ENCODE measurements at places on chromosomes 1 and 21.

DNA sequence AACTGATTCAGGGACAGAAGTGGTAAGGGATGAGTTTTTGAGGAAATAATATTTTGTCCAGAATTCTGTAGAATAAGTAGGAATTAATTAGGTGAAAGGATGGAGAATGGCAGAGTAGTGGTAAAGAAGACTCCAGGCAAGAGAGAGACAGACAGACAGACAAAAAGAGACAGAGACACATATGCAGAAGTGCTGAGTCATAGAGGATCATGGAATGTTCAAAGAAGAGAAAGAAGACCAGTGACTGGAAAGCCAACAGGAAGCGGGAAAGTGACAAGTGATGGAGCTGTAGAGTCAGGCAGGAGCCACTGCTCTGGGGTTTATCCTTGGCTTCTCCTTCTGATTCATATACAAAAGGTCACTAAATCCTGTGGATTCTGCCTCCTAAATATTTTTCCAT lies 85.9 kb downstream of the UROD start:
- DNase-seq, result peak; percentile 53

DNA sequence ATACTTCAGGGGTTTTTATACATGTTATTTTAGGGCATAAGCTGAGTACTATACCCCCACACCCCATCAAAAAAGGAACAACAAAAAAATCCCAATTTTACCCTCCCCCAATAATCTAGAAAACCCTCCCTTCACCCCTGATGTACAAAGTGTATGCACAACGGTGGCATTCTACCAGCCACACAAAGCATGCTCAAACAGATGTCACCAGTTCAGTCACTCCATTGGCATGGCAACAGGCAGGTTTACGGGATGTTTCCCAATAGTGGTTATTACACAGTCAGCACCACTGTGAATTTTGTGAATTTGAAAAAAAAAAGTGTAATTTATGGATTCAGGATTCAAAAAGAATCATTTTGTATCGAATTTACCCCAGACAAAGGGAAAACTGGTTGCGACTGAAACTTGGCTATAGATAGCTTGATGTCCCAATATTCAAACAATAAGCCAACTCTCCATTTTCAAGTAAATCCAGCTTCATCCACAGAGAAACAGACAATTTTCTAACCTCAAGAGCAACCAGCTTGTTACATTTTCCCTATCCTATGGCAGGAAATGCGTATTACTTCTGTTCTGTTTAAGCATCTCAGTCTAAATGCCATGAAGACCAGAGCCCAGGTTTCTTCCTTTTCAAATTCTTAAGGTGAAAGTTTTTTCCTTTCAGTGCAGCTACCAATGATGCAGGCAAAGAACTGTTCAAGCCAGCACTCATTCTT lies 34.0 kb upstream of the SLC45A3 start:
- DNase-seq, result no peak

GRCh38 chr1:15616373-15617172 lies 685 bp upstream of the DDI2 start:
- DNase-seq, result peak; percentile 72

GRCh38 chr1:195012995-195013394 lies 1595.2 kb downstream of the KCNT2 start:
- no peak for DNase-seq

DNA sequence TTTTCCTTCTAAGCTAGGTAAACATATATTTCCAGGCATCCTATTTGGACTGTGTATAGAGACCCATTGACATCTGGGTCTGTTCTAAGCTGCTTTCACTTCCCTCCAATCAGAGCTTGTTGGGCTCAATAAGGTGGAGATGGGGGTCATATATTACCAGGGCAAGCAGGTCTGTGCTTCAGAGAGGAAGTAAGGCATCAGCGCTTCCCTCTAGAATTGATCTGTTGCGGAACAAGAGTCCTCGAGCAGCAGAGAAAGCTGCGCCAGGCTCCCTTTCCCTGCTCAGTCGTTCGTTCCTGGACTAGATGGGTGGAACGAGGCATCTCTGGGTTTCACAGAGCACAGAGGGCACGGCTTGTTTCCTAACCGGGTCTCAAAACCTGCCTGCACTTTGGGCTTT lies 63.5 kb downstream of the DISC1 start:
- DNase-seq, result no peak

GRCh38 chr1:153343811-153344717 lies 4.6 kb downstream of the PGLYRP4 start:
- peak; percentile 44 for DNase-seq

- peak; percentile 57 for DNase-seq
Observed at GRCh38 chr1:31335007-31335406, 37.9 kb downstream of the FABP3 start.

DNA sequence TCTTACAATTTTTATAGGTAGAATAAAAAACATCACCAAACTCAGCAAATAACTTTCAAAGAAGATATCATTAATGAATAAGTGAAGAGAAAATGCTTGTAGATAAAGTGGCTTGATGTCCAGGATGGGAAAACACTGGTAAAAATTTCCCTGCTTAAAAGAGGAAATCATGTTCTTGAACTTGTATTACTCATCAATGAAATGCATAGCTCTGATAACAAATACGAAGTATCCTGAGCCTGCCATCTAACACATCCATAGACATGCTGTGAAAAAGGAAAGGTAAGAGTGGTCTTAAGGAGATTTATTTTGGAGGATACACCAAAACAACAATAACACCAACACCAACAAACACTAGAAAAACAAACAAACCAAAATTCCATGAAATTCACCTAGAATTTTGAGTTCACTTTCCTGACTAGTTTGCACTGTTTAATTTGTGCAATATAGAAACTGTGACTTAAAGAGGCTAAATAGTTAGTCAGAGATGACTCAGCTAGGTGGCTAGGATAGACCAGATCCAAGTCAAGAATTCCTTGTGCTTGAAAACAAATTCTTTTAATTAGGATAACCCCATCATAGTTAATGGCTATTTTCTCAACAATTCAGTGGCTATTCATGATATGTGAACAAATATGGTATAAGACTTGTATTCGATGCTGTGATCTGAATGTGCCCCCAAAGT lies 179.8 kb upstream of the KCNK2 start:
- no peak for DNase-seq

GRCh38 chr1:22154626-22155025 lies 11.7 kb upstream of the WNT4 start:
- peak; percentile 95 for DNase-seq

DNA sequence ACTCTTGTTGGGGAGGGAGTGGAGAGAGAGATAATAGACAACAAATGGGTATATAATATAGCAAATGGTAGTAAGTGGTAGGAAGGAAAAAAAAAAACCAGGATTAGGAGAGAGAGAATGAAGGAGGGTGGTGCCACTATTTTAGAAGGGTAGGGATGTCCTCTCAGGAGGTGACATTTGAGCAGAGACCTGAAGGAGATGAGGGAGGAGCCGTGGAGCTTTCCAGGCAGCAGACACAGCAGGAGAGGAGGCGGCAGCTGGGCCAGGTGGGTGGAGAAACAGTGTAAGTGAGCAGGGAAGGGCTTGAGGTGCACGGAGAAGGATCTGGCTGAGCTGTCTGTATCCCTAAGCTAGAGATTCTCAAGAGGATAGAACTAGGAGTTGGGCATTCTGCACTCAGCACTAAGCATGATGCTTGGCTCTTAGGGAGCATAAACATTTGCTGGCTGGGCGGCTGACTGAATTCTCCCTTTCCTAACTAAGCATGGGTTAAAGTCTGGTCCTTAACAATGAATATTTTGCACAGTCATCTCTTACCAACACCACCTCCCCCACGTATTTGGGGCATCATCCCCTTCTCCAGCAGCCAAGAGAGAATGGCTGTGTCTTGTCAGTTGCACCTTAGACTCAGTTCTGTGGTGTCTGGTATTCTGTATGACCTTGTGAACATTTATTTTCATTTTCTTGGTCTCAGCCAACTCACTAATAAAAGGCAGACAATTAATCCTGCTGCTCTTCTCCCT lies 27.6 kb upstream of the SARS1 start:
- no peak for DNase-seq

GRCh38 chr1:174337000-174337681 lies 110.6 kb upstream of the GPR52 start:
- no peak for DNase-seq

DNA sequence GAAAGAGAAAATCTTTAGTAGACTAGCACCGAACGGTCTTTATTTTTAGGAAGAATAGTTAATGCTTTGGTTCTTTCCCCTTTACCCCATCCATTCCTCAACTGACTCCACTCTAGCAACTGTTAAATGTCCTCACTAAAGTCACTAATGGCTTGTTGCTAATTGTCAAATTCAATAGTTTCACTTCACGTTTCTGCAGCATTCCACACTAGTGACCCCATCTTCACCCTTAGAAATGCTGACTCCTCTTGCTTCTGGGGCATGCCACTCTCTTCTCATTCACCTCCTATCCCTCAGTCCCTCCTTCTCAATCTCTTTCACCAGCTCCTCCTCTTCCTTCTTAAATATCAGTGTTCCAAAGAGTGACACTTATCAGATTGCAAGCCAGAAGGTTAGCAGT lies 19.4 kb upstream of the CADM3 start:
- no peak for DNase-seq

GRCh38 chr1:182185842-182186756 lies 124.6 kb upstream of the ZNF648 start:
- peak; percentile 47 for DNase-seq

GRCh38 chr1:14910984-14911721 lies 242.4 kb upstream of the TMEM51 start:
- no peak for DNase-seq

- DNase-seq, result no peak
Observed at GRCh38 chr1:4690951-4691675, 36.7 kb downstream of the AJAP1 start.

GRCh38 chr1:11985851-11986250 lies 5.6 kb downstream of the MFN2 start:
- DNase-seq, result no peak

DNA sequence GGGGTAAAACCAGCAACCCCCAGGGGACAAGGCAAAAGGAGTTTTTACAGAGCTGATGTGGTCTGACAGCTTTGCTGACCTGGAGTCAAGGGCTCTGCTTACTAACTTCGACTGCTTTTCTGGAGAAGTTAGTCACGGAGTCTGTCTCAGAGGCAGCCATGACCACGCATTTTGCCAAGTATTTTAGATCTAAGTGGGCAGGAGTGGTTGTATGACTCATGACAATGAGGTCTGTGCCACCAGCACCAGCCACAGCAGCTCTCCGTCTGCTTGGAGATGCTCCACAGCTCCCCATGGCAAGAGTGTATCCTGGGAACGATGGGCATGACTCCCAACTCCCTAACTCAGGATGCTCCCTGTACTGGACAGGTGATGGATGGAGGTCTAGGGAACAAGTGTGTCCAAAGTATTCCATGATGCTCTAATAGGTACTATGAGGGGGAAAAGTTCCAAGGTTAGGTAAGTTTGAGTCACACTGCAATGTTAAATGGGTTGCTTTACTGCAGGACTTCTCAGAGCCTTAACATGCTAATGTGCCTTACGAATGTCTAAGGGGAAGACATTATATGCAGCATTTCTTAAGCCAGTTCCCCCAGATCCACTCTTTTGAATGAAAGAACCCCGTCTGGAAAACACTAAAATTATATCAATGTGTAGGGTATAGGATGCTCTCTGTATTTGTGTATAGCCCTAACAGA lies 359.0 kb downstream of the HHAT start:
- no peak for DNase-seq

DNA sequence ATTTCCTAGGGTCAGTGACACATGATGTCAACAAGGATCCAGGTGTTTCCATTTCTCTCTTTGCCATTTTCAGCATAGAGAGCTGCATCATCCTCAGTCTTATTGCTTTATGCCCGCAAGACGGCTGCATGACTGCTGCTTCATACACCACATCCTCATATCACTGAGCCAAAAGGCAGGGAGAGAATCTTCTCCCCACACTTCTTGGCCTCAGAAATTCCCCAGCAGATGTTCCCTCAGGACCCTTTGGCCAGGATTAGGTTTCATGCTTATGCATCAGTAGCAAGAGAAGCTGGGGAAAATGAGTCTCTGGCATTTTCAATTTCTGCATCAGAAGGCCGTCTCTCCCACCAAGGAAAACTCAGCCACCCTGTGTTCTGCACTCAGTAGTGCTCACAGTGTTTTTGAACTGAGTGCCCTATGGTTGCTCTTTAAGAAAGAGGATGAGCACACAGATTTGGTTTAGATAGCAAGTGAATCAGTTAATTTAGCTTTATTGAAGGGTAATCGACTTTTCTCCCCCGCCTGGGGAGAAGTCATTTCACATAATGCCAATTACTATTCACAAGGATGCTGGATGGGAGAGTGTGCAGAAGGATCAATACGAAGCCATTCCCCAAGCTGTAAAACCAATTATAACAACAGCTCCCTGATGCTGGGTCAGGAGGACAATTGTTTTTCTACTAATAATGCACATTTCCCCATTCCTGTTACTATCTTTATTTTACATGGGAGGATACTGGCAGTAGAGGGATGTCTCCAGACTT lies 360.2 kb downstream of the HHIPL2 start:
- DNase-seq, result no peak

- no peak for DNase-seq
Observed at GRCh38 chr1:16143566-16144324, 12.1 kb downstream of the EPHA2 start.

DNA sequence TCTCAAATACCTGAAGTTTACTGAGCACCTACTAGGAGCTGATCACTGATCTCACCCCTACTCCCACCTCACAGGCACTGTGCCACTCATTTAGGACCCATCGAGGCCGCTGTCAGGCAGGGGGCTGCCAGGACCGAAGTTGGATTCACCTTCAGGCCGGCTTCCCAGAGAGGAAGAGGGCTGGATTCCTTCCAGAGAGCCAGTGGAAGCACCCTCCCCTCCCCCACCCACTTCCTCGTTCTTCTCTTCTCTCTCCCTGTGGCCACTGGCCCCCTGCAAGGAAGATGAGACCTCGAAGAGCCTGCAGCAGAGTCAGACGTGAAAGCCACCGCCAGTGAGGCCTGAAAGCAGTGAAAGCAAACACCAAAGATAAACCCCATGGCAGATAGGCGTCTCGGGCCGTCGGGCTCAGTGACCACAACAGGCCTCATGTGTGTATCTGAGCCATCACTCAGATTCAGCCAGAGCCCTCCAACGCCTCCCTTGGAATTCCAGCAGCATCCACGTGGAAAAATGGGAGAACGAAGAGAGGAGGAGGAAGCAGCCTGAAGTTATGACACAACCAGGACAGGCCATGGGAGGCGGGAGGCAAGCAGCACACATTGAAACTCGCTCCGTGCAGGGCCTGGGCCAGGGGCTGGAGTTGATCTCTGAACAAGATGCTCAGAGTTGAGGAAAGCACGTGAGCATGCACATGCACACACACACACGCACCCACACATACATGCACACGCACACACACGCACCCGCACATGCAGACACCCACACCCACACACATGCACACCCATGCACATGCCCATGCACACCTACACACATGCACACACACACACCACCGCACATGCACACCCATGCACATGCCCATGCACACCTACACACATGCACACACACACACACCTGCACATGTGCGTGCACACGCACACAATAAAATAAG lies 6.2 kb upstream of the AGTRAP start:
- DNase-seq, result peak; percentile 53
